GM23248 (cell line): ENCODE measurements at places on chromosomes 7 and 10.
A peak's percentile ranks its signal among the peaks of the same experiment; 100 is the strongest.

GRCh38 chr7:14698239-14698638, 204.3 kb downstream of the DGKB start:
- DNase-seq: peak; percentile 21

GRCh38 chr10:75034131-75034512, 77.3 kb upstream of the SAMD8 start:
- DNase-seq: peak; percentile 20

GRCh38 chr7:29723599-29723998, 82.7 kb upstream of the WIPF3 start:
- DNase-seq: peak; percentile 11

GRCh38 chr10:118241229-118242137, 100.6 kb downstream of the FAM204A start:
- peak; percentile 82 for DNase-seq

DNA sequence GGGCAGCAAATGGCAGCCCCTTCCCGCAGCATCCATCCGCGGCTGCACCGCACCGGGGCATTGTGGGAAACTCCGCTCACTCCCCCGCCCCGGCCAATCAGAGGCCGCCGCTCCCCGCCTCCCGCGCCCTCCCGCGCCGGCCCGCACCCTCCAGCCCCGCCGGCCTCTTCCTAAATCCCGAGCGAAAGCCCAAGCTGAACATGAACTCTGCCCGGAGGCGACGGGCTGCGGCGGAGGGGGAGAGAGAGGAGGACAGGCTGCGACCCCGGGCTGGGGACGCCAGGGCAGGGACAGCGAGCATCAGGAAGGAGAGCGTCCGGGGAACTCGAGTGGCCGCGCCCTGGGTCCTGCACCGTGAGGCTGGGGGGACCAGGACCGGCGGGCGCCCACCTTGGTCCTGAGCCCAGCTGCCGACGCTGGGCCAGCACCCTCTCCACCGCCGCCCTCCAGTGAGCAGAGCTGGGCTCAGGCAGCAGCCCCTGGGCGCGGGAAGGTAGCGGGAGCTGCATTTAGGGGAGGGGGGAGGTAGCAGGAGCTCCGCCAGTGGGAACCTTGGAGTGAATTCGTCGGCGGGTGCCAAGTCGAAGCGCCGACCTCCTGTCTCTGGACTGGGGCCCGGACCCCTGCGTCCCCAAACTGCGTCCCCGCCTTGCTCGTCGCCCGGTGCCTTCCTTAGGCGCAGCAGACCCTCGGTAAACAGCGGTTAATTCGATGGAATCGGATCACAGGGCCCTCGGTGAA, at the start of gene DGKI:
TSS of gene DGKI (minus strand) at position 148 of the 741 bp plus-strand sequence.
- peak; percentile 70 for DNase-seq

DNA sequence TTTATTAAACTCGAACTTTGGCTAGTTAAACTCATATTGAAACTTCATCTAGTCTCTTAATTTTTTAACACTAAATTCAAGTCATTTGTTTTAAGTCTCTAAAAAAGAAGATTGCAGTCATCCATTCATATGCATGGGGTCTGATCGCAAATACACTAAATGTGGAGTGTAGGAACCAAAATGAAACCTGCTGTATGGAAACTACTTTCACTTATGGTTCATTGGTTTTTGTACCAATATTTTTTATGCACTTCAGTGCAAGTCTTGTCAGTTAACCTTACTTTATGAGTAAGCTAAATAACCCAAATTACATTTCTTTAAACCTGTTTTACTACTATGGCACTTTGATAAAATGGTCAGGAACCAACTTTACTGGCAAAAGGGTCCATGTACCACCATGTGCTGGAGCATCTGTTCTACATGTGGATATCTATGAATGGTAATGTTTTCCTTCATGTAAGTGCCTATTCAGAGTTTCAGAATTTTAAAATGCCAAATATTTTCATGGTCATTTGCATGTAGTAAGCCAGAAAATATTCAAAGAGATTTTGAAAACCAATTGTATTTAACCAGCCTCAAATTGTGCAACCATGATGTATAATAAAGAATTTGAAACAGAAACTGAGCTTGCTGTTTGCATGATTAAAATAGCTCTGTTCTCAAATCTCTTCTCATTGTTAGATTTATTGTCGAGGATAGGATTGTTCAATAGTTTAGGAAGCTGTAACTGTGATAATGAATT, 7.6 kb upstream of the SUPV3L1 start:
- peak; percentile 63 for DNase-seq

- peak; percentile 72 for DNase-seq
These were observed 78.6 kb upstream of the ARMC3 start for GRCh38 chr10:22849077-22849805.

DNA sequence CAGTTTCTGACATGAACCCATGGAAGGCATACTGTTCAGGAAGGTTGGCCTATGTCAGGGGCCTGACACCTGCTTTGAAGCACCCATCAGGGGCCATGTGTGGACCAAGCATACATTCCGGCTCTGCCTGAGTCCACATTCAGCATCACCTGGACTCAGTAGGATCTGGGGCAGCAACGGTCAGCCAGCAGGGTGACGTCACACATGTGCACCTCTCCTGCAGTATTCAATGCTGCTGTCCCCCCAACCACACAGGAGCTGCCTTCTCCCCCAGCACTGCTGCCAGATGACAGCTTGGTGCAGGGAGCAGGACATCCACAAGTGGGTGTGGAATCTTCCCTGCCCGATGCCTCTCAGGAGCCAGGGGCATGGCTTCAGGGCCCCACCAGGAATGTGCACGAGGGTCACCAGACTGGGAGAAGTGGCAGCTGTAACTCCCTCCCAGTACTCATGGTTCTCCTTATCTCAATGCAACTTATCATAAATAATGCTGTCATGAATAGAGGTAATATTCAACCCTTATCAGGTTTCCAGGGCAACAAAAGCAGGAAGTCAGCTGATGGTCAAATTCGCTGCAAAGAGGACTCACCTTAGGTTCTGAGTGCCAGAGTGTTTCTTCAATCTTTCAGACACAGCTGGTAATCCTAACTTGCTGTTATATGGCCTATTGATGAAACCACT, 292.9 kb downstream of the PAXIP1 start:
- no peak for DNase-seq

DNA sequence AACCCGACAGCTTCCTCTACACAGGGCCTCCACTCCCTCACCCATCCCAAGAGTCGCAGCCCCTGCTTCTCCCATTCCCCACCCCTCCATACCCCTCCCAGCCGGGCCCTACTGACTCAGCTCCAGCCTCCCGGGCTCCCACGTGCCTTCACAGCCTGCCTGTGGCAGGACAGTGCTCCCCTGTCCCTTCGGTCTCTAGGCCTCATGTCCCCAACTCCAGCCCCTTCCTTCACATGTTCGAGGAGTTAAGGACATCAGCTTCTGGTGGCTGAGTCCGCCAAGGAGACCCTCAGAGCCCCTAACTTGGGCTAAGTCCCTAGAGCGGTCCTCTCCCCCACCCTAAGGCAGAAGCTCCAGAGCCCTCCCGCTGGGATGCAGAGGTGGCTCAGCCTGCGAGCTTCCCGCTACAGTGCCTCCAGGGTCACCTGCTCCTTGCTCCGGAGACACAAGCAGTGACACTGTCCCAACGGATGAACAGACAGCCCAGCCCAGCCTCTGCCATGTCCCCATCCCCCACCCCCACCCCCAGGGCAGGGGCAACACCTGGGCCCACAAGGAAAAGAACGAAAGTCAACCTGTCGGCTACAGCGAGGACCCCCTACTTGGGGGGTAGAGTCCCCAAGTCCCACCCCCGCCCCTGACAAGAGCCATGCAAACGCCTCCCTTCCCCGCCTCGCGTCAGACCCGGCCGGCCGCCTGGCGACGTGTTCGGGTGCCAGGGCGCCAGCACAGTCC, 716 bp downstream of the SMARCD3 start:
- DNase-seq: peak; percentile 48

GRCh38 chr7:147569116-147569913, 1021.3 kb upstream of the C7orf33 start:
- DNase-seq: no peak

GRCh38 chr7:63039882-63040281, 958.8 kb upstream of the ZNF722 start:
- no peak for DNase-seq

DNA sequence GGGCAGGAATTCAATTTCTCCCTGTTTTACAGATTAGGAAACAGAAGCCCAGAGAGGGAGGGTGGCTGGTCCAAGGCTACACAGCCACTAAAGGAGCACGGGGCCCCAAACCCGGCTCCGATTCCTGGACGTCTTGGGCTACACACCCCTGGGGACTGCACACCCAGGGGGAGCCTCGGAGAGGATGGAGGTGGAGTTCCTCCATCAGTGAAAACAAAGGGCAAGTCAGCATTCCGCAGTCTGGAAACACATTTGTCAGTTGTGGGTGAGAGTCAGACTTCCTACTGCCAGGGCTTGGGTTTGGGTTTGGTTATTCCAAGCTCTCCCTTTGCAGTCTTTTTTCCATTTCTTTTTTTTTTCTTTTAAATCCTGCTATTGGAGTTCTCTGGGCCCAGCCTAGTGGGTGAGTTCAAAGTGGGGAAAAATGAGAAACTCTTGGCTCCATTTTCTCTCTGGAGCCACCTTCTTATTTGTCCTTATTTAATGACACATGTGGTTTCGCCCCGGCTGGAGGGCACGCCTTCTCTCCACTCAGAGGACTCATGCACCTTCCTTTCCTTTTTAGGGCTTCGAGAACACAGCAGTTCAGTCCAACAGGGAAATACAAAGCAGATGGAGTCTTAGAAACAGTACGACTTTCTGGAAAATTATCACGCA, 59.9 kb upstream of the AQP1 start:
- peak; percentile 74 for DNase-seq
